ENCODE measurements at places on chromosomes 2 and 18.

DNA sequence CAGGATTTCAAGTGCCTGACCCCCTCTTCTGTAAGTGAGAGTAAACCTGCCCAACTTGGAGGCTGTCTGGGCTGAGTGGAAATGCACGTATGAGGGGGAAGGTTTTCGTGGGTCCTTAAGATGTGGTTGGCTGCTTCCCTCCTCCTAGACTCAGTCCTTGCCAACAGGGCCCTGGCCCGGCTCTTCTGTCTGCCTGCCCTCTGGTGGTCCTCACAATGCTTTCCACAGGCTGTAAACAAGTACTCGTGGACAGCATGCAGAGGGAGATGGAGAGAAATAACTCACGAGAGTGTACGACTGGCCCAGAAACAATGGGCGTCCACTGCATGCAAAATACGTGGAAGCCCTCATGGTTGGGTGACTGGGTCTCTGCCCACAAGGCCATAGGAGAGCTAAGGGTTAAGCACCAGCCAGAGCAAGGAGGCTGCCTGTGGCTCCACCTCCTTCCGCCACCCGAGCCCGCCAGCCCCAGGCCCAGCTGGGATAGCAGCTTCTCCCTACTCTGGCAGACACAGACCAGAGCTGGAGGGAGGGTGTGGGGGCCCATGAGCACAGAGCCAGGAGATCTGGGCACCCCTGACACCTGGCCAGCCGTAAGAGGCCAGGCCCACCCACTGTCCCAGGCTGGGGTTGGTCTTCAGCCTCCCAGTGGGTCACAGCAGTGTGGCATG, 17.0 kb upstream of the ARHGEF4 start:
- DNase-seq: no peak

DNA sequence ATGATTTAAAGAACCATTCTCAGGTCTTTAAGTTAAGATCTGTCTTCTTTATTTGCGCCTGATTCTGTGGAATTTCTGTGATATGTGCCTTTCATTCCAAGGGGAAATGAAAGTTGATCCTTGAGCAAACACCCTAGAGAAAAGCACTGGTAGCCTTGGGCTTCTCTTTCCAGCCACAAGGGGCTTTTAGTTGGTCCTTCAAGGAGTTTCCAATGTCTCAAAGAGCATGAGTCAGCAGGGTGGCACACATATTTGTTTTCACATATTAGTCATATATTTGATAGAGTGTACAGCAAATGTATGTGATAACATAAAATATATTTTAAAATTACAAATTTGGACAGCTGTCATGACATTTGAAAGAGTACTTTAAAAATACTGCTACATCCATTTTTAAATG, 339.5 kb downstream of the TXNL1 start:
- DNase-seq: no peak

- DNase-seq: no peak
These were observed 192.9 kb downstream of the NOL4 start for GRCh38 chr18:34031810-34032209.

- DNase-seq: no peak
These were observed 120.7 kb downstream of the NCK2 start for GRCh38 chr2:105865222-105865913.

DNA sequence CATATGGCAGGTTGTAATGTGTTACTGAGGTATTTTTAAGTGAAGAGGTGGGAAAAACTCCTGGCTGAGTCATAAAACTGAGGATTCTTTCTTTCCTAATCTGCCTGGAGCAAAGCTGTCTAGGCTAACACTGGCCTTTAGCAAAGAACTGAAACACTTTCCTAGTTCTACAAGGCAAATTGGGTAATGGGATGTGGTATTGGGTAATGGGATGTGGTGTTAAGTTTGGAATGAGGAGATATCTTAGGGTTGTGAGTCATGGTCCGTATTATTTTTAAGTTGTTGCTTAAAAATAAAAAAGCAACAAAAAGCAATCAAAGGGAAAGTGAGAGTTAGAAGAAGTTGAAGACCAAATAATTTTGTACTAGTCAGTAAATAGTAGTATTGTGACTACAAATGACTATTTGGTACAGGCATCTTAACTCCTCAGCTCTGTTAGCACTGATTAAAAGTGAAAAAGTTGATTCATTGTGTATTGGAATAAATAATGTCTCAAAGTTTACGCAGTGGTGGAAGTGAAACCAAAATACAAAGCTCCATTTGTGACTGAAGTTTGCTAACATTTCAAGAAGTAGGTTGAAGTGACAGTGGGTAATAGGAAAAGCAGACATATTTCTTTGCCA, 216.8 kb downstream of the CAMKMT start:
- no peak for DNase-seq

- no peak for DNase-seq
These were observed 4.4 kb upstream of the ST8SIA5 start for GRCh38 chr18:46761059-46761769.

DNA sequence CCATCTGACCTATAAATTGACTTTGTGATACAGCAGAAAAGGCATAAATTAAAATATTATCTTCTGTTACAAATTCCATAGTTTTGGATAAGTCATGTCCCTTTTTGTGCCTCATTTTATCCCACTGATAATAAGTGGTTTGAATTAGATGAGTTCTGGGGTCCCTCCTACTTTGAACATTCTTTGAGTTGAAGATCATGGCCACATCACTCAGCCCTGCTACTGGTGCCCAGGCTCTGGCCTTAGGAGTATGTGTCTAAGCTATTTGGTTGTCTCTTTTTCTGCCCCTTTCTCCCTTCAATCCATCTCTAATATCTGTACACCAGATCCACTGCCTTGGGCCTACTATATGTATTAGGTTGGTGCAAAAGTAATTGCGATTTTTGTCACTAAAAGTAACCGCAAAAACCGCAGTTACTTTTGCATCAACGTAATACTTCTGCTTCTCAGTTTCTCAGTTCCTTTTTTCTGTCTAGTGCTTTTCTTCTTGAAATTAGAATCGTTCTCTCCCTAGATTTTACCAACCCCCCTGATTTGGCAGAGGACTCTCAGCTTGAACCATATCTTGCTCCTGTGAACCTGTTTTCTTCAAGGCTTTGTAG, 362.5 kb upstream of the TNP1 start:
- no peak for DNase-seq

DNA sequence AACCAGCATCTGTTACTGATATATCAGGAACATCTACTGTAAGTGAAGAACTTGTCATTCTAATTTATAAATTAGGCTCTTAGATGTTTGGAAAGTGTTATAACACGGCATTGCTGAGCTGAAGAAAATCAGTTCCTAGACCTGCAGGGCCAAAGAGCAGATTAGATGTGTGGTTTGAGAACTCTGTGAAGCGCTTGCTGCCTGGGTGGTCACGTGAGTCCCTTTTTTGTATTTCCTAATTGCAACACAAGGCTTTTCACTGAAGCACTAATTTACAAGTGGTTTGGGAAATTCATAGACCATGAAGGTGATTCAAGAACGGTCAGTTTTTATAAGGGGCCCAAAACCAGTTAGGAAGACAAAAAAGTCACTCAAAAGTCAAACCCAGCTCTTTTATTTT, 106.9 kb upstream of the SP3 start:
- no peak for DNase-seq

DNA sequence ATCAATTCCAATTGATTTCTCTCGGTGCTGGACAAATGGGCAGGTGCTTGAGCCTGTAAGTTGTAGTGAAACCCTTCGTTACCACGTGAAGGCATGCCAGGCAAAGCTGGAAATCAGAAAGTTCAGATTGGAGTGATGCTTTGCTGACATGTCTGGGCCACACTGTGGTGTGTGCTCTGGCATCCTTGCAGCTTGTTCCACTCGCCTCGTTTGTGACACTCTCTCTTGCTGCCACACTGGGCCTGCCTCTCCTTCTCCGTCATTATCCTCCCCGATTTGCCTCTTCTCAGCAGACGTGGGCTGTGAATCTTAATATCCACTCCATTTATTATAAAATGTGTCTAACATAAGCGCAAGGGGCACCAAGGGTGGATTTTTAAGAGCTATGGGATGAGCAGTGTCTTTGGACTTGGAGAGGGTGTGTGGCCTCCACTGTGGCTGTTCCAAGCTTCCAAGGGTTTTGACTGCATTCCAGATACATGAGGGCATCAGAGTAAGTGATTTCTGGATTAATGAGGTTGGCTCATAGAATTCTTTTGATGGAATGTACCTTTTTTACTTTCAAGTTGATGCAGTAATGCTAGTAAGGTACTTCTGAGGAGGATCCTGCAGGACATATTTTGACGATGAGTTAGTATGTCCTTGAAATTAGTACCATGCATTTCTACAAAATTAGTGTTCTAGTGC, 238.8 kb downstream of the TPGS2 start:
- no peak for DNase-seq

DNA sequence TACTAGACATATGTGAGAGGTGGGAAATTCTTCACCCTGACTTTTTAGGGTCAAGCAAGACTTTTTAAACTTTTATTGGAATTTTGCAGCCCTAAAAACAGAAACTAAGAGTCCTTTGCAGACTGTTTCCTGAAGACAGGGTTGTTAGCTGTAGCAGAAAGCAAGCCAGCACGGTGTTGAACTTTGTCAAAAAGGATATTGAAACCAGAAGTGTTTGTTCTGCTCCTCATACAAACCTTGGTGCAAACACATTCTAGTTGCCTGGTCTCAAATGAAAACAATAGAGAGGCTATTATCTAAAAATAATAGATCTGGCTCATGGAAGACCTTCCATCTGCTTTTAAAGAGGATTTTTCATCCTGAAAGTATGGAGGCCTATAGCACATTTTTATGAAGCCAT, 65.8 kb upstream of the IGFBP5 start:
- no peak for DNase-seq

DNA sequence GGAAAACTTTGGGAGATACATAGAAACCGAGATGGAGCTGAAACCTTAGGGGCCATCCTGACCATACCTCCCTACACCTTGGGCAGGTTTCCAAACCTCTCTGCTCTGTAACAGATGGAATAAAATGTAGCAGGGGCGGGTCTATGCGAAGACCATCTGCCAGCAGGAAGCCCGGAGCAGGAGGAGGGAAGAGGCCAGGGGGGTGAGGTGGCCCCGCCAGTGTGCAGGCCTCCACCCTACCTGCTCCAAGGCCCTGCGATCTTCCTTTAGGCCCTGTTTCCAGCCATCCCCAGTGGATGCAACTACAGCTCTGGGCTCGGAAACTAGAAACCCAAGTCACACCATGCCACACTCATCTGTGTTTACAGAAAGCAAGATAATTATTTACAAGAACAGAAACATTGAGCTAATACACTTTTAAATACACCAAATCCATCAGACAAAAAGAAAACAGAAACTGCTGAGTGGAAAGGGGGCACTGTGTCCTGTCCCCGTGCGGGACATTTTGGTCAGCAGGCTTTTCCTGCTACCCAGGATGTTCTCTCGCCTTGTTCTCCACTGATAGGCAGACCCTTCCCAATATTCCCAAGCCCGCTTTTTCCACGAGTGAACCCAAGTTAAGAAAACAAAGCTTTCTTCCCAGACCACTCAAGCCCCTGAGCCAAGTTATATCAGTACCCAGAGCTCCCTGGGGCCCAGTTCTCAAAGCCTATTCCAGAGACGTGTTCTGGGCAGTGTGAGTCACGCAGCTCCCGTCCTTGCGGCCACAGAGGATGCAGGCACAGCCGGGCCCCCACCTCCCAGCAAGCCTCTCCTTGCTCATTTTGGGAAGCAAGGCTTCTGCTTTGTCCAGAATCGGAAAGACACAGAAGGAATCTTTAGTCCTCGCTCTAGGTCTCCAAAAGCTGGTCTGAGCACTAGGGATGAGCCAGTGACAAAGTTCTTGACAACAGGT, 17.3 kb downstream of the CIB4 start:
- DNase-seq: no peak

DNA sequence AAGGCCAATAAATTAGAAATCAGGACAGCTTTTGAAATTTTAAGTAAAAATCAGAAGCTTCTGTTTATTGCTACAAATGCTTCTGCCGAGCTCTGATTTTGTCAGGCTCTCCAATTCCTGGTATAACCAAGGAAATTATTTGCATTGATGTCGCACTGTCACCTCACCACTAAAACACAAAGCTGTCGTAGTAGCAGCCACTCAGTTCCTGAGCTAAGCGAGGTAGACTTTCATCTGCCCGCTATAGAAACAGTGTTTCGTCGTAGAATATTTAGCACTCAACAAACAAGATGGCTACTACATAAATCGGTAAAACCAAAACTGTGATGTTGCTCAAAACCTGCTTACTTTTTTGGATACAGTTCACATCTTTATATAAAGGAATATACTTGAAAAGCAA, 141.3 kb upstream of the FOSL2 start:
- no peak for DNase-seq

DNA sequence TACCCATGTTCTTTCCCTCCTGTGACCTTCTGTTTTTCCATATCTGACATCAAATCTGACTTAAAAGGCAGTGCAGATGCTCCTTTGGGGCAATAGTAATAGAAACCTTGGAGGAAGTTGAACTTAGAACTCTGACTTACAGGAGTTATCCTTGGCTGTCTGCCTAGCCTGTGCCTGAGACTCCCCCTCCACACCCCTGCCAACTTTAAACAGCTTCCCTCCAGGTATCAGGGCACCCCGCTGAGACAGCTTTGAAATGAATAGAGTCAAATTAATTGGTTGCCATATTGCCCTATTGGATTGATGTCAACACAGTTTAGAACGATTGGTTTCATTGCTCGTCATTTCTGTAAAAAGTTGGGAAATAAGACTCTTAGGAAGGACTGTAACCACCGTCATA, 322.0 kb downstream of the PRKCE start:
- DNase-seq: no peak

- DNase-seq: no peak
These were observed 71.6 kb downstream of the TDRD15 start for GRCh38 chr2:21195326-21195725.

DNA sequence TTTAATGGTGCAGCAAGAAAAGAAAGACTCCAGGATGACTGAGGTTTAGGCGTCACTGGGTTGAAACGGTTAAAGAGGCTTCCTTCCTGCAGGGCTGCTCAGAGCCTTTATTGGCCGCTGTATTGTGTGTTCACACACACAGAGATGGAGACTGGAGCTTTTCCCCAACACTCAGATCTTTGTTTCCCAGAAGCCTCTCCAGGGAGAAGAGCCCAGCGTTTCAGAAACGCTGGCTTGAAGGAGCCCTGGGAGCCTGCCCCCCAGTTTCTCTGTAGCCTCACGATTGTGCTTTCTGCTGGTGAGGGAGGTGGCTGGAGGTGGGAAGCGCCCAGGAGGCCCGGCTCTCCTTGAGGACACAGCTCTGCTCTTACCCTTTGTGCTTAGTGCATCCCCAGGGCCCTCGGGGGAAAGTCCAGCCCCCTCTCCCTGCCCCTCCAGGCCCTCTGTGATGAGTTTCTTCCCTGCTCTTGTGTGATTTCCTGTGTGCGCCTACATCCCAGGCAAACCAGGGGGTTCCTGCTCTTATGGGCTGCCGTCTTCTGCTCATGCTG, 37.1 kb downstream of the RRM2 start:
- no peak for DNase-seq

GRCh38 chr2:20666005-20666303, 990 bp upstream of the GDF7 start:
- no peak for DNase-seq

GRCh38 chr18:55494899-55495298, 93.1 kb downstream of the TCF4 start:
- no peak for DNase-seq
